CD8-positive, alpha-beta T cell (primary cell): ENCODE measurements at places on chromosomes 3 and 15. TPM values are rescaled to one million over a fixed set of nuclear protein-coding genes. Genes with fewer than 3 reads are reported as not detected.
A peak's percentile ranks its signal among the peaks of the same experiment; 100 is the strongest.

- no peak for DNase-seq
These were observed 35.5 kb downstream of the EOMES start for GRCh38 chr3:27686642-27687041.

DNA sequence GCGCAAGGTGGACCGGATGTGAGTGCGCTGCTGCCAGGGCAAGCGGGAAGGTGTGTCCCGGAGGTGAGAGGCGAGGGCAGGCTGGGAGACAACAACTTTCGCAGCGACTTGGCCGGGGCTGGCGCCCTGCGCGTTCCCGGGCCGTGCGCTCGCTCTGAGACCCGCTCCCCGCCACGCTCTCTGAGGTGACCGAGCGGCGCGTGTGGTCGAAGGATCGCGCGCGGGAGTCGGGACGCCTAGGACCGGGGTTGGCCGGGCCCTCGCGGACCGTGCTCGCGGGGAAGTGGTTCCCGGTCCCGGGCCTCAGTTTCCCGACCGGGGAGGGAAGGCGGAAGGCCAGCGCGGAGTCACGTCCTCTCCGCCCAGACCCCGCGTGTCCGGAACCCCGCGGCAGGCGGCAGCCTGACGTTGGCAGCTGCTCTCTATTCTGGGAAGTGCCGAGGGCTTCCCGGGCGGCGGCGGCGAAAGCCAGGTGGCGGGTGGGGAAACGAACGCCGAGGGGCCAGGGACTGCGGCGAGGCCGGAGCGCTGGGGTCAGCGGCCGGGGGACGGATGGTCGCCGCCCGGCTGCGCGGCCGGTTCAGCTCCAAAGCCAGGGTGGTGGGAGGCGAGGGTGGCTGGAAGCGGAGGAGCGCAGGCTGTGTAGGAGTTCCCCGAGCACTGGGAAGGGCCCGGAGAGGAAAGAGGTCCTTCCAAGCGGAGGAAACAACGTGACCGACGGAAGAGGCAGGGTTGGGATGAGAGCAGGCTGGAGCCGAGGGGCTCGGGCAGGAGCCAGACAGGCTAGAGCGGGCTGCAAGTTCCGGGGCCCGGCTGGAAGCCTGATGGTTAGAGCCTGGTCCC, 1.0 kb upstream of the IGF2BP2 start:
- DNase-seq: peak; percentile 19

- DNase-seq: no peak
These were observed 316.9 kb upstream of the ICE2 start for GRCh38 chr15:60795889-60796288.

DNA sequence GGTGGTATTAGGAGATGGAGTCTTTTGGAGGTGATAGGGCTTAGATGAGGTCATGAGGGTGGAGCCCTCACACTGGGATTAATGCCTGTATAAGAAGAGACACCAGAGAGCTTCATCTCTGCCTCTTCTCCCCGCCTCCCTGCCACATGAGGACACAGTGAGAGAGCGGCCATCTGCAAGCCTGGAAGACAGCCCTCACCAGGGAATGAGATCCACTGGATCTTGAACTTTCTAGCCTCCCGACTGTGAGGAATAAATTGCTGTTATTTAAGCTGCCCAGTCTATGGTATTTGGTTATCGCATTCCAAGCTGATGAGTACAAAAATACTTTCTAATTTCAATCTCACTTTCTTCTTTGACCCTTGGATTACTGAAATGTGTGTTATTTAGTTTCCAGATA, 121.4 kb downstream of the OCA2 start:
- DNase-seq: no peak

GRCh38 chr3:197149528-197149927, 119.9 kb upstream of the MELTF start:
- DNase-seq: no peak

DNA sequence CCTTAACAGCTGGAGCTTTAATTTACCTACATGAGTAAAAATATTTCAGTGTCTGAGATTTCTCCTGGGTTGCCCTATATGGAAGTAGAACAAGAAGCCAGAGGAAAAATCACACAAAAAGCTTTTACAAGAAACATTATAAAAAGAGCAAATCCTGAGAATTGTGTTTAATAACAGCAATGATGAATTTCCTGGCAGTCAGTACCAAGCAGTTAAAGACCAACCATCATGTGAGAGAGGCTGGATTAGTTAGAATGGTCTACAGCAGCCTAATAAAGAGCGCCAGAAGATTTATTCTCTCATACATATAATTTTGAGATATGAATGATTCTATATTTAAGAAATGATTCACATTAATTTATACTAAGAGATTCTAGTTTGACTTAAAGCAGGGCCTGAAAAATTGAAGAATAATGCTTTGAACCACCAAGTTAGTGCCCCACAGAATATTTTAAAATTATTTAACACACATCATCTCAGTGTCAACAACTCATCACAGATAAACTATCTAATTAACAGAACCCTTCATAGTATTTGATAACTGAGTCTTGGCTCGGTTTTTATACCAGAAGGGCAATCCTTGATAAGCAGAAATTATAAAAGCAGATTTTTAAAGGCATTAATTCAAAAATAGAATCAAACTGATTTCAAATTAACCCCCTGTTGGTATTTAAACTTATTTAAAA, 59.9 kb upstream of the DPH6 start:
- DNase-seq: no peak

- DNase-seq: no peak
These were observed 20.6 kb downstream of the SNTN start for GRCh38 chr3:63673111-63673510.

DNA sequence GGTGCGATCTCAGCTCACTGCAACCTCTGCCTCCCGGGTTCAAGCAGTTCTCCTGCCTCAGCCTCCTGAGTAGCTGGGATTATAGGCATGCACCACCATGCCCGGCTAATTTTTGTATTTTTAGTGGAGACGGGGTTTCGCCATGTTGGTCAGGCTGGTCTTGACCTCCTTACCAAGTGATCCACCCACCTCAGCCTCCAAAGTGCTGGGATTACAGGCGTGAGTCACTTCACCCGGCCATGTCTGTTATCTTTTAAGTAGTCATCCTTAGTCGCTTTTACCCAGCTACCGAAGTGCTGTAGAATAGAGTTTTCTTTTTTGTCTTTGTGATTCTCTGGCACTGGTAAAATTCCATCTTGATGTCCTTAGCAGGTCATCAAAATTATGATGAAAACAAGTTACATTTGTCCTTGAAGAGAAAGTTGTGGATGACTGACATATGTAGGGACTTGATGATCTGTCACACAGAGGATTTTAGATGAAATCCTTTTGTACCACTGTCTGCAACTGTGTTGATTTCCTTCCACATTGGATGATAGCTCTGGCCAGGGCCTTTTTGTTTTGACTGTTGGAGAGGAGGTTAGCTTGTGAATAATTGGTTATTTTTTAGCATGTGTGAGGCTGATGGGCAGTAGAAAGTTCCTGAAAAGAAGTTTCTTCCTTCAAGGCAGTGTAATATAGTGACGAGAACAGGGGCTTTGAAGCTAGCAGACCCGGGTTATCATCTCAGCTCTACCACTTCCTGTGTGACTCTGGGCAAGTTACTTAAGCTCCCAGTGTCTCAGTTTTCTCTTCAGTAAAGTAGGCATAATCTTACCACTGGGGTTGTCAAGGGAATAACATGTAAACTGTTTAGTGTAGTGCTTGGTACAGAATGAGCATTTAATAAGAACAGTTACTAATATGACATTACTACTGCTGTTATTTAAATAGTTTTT, 18.8 kb downstream of the ATG7 start:
- peak; percentile 41 for DNase-seq

DNA sequence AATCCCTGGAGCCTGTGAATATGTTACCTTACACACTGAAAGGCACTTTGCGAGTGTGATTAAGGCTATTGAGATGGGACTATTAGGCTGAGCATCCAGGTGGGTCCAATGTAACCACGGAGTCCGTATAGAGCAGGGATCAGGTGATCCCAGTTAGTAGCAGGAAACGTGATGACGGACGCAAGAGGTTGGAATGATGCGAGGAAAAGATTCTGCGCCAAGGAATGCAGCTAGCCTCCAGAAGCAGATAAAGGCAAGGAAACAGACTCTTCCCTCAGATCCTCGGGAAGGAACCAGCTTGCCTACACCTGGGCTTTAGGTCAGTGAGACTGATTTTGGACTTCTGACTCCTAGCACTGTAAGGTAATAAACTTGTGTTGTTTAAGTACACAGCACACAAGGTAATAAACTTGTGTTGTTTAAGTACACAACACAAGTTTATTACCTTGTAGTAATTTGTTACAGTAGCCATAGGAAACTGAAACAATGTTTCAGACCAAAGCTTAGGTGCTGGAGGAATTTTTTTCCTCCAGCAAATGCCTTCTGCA, 125.0 kb downstream of the CHST2 start:
- DNase-seq: no peak

DNA sequence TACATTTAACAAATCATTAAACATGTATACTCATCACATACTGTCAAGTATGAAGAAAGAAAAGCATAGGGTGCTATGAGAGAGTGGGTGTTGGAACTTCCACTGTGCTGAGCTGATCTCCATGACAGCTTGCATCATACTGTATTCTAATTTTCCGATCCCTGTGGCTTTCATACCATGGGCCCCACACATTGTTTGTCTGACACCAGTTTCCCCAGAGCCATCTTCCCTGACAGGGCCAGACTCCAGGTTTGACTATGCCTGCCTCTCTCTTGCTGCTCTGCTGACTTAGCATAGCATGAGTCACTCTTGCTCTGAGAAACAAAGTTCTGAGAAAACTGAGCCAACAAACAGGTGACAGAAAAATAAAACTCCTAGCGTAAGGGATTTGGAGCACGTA, 37.0 kb upstream of the CASR start:
- no peak for DNase-seq

- DNase-seq: no peak
These were observed 469.6 kb upstream of the DPPA4 start for GRCh38 chr3:109806929-109807328.

- no peak for DNase-seq
These were observed 93.7 kb upstream of the RBMS3 start for GRCh38 chr3:29186982-29187725.

GRCh38 chr3:195356151-195357086, 85.5 kb upstream of the XXYLT1 start:
- no peak for DNase-seq

GRCh38 chr3:195145579-195145978, 125.4 kb downstream of the XXYLT1 start:
- DNase-seq: no peak

DNA sequence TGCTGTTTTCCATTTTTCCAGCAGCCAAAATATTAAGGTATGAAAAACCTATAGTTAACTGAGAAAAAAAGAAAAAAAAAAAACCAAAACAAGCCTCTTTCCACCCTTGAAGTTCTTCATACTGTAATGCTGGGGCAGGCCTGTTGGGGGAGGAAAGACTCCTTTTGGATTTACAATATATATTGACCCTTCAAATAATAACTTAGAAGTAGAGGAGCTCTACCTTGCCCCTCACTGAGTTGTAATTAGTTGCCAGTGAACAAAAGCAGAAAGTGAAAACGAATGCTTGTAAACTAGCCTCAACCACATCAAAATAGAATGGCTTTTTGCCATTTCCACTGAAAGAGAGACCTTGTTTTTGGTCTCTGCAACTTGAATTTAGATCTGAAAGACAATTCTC, 326.6 kb downstream of the NR2F2 start:
- DNase-seq: no peak

DNA sequence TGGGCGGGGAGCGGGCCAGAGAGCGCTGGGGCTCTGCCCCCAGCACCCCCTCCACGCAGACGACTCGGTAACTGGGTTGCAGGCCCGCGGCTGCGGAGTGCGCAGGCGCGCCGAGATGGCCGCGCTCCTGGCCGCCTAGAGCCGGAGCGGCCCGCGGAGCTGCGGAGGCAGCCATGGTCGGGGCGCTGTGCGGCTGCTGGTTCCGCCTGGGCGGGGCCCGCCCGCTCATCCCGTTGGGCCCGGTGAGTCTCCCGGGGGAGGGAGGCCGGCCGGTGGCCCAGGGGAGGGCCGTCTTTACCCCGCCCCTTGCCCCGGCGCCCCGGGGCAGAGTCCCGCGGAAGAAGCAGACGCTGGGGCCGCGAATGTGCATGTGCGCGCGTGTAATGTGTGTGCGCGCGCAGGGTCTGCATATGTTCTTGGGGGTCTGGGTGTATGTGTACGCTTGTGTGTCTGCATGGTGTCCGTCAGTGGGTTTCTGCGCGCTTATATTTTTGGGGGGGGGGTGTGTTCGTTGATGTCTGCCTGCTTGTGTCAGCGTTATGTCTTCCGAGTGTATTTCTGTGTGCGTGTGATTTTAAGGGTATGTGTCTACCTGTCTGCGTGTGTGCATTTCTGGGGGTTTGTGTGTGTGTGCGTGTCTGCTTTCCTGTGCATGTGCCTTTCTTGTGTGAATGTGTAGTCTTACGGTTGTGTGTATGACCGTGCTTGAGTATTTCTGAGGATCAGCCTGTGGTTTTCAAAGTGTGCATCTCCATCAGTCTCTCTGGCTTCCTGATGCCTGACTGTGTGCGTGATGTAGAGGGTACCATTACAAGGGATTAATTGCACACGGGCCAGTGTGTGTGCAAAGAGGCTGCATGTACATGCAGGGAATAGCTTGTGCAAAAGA, at the start of gene ABHD14A:
Gene ABHD14A, plus strand, starts transcription at position 102 of the 889 bp plus-strand sequence. Its CDS starts 72 bp downstream, at position 174.
- DNase-seq: peak; percentile 53

DNA sequence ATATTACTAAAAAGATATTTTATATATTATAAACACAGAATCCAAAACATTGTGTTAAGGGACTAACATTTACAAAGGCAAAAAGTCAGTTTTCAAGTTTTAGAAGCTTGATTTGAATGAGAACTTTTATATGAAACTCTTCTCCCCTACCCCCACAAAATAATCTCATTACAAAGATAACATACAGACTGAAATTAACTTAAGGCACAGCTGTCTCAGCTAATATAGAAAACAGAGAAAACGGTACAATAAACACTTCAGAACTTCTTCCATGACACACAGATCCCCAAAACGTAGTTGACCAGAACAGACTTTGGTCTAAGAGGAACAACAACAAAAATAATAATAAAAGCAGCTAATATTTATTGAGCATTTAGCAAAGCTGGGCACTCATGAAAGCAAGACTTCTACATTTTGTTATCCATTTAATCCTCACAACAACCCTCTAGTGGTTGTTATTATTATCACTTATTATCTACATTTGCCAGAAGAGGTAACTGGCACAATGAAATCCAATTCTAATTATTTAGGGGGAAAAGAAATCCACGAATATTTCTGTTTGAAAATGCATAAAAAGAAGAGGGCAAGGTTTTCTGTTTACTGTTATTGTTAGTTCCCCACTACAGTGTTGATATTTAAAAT, 68.1 kb downstream of the PFN2 start:
- no peak for DNase-seq

- DNase-seq: no peak
These were observed 230.5 kb upstream of the AGTR1 start for GRCh38 chr3:148466980-148467740.

DNA sequence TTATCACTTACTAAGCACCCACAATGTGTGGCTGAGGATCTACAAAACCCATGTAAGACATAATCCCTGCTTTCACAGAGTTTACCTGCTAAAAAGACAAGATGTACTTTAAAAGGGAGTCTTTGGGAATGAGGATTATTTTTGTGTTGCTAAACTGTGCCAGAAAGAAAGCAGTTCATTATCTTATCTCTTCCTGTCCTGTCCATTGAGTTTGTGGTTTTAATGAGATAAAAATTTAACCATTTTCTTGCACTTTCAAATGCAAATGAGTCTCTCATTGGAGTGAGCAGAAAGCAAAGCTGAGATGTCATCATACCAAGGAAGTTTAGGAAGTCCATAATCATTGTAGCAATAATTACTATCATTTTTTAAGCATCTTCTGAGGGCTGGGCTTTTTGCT, 231.2 kb upstream of the ADAMTS9 start:
- DNase-seq: no peak

GRCh38 chr3:102178817-102179216, 256.0 kb upstream of the ZPLD1 start:
- DNase-seq: no peak

FAM227B gene
- total RNA-seq: 3.3 TPM

CD47 gene
- total RNA-seq: 125 TPM

SUCNR1 gene
- total RNA-seq: not detected

CHAC1 gene
- 0.69 TPM for total RNA-seq

SEC61A1 gene
- 131 TPM for total RNA-seq

C3orf22 gene
- not detected for total RNA-seq
